ENCODE measurements at places on chromosomes 1 and 21.

GRCh38 chr1:204565617-204566582 lies 49.7 kb downstream of the MDM4 start:
- DNase-seq = no peak

GRCh38 chr21:46226146-46226545 lies 2.4 kb downstream of the LSS start:
- no peak for DNase-seq

- DNase-seq = no peak
These were observed 34.0 kb upstream of the CTPS1 start for GRCh38 chr1:40945491-40945973.

DNA sequence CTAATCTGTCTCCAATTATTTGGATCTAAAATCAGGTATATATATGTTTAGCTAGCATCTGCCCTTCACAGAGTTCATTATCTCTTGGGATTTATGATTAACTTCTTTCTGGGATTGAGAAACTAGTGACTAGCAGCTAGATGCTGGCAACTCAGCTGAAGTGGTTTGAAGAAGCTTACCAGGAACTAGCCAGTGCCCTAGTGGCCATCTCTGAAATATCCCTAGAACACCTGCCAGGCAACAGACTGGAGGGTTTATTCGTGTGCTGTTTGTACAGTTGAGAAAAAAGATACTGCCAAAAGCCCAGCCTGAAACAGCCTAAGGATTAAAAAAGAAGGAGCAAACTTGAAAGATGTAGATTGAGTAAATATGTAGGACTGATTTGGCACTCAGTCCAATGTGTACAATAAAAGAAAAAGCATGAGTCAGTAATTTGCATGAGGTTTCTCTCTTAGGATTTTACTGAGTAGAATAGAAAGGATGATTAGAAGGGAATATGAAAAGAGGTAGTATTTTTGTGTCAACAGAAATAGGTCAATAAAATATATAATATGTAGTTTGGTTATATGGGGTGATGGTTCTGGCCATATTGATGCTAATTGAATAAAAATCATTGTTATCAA lies 1144.6 kb upstream of the ADGRL2 start:
- no peak for DNase-seq

DNA sequence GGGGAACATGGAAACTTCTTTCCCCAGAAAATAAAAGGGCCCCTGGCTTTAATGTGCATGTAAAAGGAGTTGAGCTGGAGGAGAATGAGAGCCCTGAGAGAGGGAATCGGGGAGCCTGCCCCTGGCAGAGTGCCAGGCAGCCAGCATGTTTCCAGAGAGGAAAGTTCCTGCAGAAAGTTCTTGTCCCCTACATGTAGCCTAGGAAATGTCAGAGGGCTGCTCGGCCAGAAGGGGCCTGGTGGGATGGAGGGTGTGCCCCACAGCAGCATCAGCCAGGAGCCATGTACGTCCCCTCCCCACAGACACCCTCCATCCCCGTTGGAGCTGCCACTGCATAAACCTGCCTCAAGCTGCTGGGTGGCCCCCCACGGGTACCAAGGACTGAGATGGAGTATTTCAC lies 5.4 kb upstream of the PRELP start:
- DNase-seq = no peak
